Breast epithelium (tissue), 4 donors: ENCODE measurements at places on chromosomes 12 and 14. TPM values are rescaled to one million over a fixed set of nuclear protein-coding genes. Genes with fewer than 3 reads are reported as not detected.

GRCh38 chr14:75811872-75812499 is 150.9 kb downstream of the TTLL5 start:
- DNase-seq: no peak

DNA sequence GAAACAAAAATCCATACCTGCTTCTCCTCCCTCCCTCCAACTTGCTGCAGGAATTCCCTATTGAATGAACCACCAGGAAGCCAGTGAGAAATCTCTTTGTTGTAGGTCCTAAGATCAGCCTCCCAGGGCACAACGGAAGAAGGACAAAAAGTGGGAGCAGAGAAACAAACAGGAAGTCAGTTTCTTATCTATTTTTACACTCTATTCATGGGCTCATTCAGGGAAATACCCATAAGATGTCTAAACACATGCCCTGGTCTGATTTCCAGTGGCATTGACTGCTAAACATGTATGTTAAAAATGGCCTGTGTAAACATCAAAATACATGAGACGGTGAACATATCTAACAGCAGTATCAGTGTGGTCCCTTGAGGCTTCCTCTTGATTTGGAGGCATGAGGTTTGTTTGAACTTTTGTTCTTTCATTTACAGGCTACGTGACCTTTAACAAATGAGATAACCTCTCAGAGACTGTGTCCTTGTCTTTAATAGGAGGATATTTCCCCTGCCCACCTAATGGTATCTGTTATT is 18.8 kb downstream of the GPR65 start:
- DNase-seq: no peak

- no peak for DNase-seq
These were observed 27.5 kb upstream of the DCN start for GRCh38 chr12:91210144-91210543.

DNA sequence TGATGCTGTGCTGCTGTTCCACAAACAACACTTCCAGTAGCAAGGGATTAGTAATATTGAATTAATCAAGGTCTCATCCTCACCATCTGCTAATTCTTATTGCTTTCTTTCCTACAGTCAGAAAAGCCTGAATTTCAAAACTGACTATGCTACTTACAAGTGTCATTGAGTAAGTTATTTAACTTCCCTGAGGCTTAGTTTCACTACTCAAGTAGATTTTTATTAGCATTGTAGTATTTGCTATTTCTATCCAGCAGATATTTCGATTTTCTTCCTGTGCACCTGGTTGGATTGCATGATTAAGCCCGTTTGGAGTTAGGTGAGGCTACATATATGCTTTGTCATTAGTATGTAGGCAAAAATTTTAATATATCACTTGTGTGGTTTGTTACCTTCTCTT is 591.5 kb downstream of the TRHDE start:
- no peak for DNase-seq

DNA sequence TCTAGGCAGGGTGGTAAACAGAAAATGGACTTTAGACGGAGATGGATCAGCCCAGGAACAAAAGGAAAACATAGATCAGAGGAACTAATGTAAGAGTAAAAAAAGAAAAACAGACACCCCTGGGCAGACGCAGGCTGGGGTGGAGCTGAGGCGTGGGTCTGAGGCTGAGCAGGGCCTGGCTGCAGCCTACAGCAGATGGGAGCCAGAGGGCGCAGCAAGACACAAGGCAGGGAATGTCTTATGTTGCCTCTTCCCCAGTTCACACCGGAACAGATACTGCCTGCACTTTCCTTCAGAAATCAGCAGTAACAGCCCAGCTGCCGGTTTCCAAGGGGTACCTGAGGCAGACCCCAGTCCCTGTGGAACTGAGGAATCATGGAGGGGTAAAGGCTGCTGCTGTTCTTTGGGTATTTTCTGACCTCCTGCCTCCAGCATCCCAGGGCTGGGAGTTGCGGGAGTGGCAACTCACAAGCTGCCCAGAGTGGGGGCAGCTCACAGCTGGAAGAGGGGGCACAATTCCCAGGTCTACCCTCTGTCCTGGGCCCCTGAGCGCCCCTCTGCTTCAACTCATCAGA is 9.8 kb downstream of the ZNF605 start:
- no peak for DNase-seq

DNA sequence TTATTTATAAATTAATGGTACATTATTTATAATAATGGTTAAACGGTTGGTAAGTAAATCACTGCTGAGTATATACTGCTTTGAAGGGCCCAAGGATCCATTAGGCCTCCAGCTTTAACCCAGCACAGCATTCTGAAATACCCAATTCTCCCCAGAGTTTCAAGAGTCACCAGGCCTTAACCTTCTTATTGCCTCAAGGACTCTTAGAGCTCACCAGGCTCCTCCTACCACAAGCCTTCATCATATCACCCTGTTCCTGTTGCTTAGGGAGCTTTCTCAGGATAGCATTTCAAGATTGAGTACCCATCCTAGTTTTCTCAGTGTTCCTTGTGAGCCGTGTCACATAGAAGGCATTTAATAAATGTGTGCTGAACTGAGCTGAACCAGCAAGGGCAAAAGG is 242.5 kb downstream of the FBXL14 start:
- DNase-seq: no peak

DNA sequence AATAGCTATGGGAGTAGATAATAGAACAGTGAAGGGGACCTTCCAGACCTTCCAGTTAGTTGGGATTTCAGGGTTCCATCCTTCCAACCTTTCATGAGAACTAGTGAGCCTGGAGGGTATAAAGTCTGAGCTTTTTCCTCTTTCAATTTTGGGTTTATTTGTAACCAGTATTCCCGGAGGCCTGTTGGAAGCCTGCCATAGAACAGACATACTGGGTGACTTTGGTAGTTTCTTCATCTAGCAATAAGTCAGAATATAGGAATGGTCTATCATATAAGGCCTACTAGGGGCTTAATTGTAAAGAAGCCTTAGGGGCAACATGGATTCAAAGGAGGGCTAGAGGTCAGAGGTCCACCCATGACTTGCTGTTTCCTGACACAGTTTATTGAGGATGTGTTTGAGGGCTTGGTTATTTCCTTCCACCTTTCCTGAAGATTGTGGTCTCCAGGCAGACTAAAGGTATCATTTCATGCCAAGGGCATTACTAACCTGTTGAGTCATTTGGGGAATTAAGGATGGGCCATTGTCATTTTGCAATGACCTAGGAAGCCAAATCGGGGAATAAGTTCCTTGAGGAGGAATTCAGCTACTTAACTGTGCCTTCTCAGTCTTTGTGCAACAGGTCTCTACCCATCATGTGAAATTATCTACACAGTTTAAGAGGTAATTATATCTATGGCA is 410.3 kb downstream of the SLC6A15 start:
- DNase-seq: no peak

GRCh38 chr12:80752464-80752863 is 35.8 kb downstream of the MYF5 start:
- no peak for DNase-seq

DNA sequence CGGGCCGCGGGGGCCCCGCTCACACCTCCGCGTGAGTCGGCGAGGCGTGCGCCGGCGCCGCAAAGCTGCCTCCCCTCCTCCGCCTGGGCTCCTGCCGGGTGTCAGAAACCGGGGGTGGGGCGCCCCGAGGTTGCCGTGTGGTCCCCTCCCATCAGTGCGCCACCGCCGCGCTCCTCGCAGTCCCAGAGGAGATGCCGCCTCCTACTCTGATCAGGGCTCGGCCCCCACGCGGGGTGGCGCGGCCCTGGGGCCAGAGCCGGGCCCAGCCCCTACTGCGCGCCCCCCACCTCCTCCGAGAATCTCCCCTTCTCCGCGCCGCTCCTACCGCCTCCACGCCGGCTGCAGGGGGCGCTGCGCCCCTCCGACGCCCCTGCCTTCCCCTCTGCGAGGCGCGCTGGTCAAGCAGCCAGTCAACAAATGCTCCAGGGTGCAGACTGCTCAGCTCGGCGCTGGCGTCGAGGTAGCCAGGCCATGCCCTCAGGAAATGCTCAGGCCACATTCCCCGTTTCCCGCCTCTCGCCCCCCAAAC is 467 bp upstream of the JAG2 start:
- no peak for DNase-seq

DNA sequence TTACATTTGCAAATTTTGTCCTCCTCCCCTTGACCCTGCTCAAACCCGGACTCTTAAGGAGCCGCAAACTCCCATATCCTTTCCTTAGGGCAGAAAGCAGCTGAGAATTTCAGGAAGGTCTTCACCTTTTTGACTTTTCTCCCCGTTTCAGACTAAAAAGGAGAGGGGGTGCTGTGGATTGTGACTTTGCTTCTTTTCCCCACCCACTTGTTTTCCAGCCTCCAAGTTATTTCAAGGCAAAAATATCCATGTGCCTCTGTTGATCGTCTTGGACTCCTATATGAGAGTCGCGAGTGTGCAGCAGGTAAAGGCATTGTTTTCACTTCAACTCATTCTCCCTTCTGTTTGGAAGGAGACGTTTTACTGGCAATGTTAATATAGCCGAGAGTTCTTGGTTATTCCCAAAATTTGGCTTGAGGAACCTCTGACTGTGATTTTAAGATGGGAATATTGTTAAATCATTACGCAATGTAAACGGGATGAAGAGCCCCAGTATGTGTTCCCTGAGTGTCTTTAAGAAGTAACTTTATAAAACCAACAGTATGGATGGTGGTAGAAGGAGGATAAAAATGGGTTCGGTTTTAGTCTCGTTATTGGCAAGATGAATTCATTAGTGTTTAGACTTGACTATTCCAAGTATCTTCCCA is 663 bp downstream of the LRRK2 start:
- DNase-seq: no peak

DNA sequence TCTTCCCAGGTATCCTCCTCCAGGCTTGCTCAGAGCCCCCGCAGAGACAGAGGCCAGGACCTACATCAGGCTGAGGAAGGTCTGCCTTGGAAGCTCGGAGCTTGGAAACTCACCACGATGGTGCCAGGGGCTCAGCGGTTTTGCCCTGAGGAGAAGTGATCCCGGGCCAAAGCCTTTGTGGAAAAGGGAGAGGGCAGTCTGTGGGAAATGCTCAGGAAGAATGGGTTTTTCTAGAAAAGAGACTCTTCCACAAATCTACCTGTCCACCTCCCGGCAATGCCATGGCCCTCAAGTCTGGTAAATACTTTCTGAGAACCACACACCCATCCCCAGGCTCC is 8.0 kb downstream of the KRT2 start:
- no peak for DNase-seq

GRCh38 chr12:76201758-76202157 is 117.3 kb upstream of the NAP1L1 start:
- DNase-seq: no peak

DNA sequence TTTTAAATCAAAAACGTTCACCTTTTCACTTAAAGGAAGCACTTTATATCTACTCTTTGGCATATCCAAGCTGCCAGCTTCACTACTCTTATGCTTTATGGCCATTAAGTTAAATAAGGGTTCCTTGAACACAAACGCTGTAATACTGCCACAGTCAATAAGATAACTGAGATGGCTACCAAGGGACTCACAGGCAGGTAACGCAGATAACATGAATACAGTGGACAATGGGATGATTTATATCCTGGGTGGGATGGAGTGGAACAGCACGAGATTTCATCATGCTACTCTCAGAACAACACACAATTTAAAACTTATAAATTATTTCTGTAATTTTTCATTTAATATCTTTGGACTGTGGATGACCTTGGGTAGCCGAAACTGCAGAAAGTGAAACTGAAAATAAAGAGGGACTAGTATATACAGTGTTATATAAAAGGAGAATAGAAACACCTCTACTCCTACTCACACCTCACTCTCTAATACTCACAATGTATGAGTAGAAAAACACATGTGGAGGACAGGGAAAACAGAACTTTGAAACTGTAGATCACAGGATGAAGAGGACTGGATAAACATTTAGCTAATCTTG is 367.3 kb downstream of the C12orf50 start:
- DNase-seq: no peak

DNA sequence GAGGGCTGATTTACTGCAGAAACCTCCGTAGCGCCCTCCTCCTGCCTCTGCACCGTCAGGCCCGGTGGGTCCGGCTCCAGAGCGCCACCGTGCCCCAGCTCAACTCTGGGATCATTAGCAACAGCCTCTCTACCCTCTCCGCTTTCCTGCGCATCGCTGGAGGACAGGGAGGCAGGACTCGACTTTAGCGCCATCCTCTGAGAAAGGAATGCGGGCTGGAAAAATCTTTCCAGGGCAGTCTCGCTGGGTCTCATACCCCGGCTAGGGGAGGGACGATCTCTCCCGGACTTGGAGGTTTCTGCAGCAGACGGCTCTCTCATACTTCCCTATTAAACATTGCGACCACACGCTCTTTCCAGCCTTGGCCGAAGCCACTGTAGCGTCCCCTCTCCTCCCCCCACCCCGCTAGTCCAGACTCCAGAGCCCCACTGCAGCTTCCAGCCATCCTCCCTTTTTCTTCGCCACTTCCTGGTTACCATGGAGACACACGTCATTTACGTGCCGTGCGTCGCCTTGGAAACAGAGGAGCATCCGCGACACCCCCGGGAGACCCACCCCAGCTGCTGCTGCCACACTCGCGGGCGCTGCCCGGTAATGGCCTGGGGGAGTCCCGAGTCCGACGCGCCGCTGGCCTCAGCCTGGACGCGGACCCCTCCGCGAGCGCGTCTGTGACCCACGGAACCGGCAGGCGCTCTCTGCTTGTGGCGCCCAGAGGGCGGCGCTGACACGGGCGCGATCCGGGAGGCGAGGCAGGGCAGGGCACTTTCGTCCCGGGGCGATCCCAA is at the start of gene CCDC184:
Gene CCDC184, plus strand, starts transcription at position 554 of the 785 bp plus-strand sequence. CDS start 479 bp downstream, outside the sequence.
- DNase-seq: no peak

GRCh38 chr12:26469421-26470180 is 274.2 kb downstream of the SSPN start:
- DNase-seq: no peak

DNA sequence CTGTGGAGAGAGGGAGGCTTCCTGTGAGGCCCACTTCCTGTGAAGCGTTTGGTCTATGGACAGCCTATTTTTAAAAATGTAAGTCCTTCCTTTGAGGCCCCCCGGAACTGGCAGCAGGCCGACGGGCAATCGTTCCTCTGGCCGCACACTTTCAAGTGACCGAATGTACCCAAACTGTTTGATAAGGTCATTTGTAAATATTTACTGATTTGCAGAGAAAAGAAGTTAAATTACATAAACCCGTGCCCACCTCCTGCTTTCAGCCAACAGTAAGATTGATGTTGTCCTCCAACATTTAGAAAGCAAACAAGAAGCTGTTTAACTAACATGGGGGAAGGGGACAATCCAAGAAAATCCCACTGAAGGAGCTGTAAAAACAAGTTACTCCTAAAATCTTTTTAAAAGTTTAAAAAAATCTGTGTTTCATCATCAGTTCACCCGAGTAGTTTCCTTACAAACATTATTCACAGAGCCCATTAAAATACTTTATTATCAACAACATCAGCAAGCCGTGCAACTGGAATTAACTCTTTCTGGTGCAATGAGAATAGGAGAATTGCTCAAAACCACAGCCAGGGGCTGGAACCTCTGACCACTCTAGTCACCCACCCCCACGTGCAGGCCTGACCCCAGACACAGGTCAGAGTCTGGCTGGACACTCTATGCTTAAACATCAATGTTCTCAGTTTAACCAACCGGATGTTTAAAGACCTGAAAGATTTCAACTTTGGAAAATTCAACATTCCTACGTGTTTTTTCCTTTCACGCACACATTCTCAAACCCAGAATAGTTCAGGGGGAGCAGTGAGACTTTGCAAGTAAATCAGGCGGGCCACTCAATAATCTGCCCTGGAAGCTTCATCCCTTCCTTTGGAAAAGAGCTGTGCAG is 65.3 kb downstream of the FOXN3 start:
- no peak for DNase-seq

- DNase-seq: peak; percentile 67
These were observed at the start of gene BCL7A for GRCh38 chr12:122021822-122022392. Gene BCL7A (plus strand): TSS chr12:122021884. CDS start chr12:122022092, 208 bp downstream.

The RTL1 gene
- not detected for total RNA-seq

The IQSEC3 gene
- total RNA-seq: 0.64 TPM

The CIDEB gene
- 10.4 TPM for total RNA-seq

The CD69 gene
- 11.5 TPM for total RNA-seq

The P2RX7 gene
- 3.9 TPM for total RNA-seq

The TMEM63C gene
- 0.16 TPM for total RNA-seq

The RASSF9 gene
- 2.2 TPM for total RNA-seq

The DIP2B gene
- total RNA-seq: 26.6 TPM

The NEUROD4 gene
- not detected for total RNA-seq
